ENCODE measurements at places on chromosomes 13 and 19.

DNA sequence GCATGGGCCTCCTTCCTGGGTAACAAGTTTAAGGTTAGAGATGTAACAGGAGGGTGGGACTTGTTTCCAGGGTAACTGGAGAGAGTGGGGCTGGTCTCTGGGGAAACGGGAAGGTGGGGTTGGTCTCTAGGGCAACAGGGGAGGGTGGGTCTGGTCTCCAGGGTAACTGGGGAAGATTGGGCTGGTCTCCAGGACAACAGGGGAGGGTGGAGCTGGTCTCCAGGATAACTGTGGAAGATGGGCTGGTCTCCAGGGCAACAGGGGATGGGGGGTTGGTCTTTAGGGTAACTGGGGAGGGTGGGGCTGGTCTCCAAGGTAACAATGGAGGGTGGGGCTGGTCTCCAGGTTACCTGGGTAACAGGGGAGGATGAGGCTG lies 36.5 kb downstream of the SPTBN4 start:
- no peak for DNase-seq

GRCh38 chr19:39380521-39381502 lies 10.1 kb downstream of the PAF1 start:
- DNase-seq = no peak

DNA sequence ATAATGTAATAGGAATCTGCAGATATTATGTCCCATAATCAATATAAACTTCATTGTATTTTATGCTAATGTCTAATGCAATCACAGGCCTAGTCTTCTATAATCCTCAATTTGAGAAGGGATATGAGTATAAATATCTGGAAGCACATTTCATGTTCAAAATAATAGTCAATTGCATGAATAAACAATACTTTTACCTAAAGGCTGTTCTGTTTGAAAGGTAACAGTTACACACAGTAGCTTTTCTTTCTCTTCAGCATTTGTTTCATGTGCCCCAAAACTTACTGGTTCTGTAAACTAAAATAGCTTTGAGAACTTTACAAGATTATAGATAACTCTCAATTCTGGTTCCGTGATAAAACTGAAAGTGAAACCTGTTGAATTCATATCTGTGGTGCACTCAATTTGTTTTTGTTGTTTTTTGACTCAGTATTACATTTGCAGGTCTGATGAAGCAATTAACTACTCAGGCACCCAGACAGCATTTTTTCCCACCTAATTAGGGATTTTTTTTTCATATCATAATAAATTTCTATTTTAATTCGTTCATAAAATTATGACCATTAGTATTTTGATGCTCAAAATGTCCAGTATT lies 1193.8 kb downstream of the SLITRK1 start:
- DNase-seq = no peak

DNA sequence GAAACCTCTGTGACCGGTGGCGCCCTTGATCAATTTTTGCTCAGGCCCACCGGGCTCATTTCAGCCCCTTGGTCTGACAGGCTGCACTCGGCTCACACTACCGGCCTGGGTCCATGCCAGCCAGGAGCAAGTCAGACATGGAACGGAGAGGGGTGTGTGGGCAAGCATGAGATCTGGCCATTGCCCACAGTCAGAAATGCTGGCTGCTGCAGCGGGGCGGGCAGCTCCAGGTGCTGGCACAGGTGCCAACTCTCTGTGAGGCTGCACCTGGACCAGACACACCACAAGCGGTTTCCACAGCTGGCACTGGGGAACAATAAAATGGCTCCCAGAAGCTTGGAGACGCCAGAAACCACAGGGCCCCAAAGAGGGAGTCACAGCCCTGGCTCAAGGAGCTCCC lies 43.6 kb upstream of the LPAR6 start:
- DNase-seq = no peak

GRCh38 chr13:34696296-34696695 lies 245.8 kb upstream of the NBEA start:
- no peak for DNase-seq

- peak; percentile 34 for DNase-seq
These were observed 41.1 kb downstream of the ARHGAP35 start for GRCh38 chr19:46901701-46902401.

DNA sequence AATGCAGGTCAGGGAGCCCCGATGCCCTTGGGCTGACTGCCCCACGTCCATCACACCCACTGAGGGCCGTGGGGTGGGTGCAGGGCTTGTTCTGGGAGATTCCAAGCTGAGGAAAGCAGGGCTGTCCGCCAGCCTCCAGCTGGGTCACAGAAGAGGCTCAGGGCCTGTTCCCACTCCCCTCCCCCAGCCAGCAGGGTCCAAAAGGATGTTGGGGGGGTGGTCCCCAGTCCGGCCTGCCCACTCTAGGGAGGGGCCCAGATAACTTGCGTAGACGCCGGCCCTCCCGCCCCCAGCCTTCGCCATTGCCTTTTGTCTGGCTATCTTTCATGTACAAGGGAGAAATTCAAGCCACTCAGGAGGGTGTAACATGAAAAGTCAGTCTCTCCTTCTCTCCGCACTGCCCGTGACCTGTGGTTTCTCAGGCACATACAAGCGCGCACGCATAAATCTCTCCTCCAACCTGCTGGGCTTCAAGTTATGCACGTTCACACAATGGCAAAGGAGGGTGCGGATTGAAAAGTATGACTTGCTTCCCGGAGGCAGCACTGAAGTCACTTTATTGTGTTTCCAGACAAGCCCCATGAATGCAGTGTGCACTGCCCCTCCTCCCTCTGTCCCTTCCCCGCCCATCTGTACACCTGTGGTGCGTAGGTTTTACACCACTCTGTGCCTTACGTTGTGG lies 20.2 kb downstream of the CARM1 start:
- DNase-seq = no peak

DNA sequence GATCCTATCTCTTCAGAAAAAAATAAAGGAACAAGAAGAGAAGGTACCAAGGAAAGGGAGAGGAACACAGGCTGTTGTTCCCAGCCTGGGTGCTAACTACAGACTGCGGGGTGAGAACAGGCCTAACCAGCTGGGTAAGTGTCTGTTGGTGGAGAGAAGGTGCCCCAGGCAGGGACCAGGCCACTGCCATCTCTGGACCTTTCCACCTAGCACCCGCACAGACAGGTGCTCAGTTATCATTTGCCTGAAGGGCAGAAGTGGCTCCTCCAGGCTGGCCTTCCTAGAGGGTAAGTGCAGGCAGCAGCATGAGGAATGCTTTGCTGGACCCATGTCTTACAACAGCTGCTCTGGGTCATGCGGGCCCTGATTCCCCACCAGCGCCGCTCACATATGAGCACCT lies 10.1 kb downstream of the DNMT1 start:
- no peak for DNase-seq
